Left ventricle myocardium superior (tissue), 1 donor: ENCODE measurements at places on chromosomes 1 and 21.

- no peak for DNase-seq
Observed at GRCh38 chr1:247542811-247543210, 6.1 kb upstream of the GCSAML start.

DNA sequence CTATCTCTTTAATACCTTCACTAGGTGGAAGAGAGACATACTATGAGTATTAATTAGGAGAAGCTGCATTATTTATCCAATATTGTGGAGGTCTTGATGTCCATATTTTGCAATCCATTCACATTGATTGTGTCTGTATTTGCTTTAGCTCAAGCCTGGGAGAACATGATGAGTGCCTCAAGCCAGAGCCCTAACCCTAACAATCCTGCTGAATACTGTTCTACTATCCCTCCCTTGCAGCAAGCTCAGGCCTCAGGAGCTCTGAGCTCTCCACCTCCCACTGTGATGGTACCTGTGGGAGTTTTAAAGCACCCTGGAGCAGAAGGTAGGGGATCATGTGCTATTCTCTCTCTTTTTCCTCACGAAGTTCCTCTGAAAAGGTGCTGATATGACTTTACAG lies 99.5 kb downstream of the CC2D1B start:
- no peak for DNase-seq

DNA sequence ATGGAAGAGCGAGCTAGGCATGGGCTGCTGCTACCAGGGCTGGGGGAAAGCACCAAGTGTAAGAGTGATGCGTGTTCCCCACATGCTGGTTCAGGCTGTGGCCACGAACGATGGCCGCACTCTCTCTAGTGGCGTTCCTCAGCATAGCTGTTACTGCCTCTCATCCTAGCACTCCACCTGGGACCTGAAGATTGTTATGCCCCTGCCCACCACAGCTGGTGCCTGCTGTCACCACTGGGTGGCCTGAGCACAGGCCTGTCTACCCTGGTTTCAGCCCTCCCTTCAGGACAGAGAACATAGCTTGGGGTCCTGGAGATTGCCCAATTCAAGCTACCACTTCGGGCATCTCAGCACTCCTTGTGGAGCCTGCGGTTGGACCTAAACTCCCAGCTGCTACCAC lies 80.1 kb upstream of the PDC start:
- no peak for DNase-seq

DNA sequence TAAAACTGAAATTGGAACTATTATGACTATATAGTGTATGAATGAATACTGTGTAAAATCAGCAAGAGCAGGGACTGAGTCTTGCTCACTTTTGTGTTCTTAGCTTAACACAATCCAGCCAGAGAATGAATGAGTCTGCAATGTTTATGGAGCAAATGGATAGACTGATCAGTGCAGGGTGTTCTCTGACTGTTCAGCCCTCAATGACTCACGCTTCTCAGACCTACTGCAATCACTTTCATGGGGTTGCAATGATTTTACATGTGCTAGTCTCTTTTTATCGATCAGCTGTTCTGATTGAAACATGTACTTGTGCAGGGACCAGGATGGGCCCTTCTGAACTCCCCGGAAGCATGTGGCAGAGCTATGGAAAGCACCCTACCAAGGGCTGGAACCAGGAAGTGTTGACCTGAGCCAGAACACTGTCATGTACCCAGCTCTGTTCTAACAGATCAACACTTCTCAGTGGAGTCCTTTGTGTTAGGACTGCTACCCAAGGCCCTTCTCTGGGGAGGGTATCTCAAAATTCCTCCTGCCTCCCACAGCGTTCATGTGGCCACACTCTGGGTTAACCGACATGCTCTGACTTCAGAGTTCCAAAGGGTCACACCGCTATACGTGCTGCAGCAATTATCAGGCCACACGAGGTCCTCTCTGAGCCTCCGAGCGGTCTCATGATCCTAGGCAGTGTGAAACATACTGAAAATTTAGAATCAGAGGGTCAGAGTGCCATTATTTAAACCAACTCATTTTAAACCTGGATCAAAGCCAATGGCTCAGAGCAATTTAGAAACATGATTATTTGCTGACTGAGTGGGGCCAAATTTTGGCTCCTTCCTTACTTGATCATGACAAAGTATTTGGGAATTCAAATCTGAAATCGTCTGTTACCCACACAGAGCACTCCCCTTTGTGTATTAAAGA lies 35.2 kb downstream of the GRIK1 start:
- no peak for DNase-seq

GRCh38 chr1:7781501-7781900 lies 2.6 kb upstream of the PER3 start:
- DNase-seq: no peak

GRCh38 chr1:197331565-197331964 lies 63.5 kb downstream of the CRB1 start:
- DNase-seq: no peak

DNA sequence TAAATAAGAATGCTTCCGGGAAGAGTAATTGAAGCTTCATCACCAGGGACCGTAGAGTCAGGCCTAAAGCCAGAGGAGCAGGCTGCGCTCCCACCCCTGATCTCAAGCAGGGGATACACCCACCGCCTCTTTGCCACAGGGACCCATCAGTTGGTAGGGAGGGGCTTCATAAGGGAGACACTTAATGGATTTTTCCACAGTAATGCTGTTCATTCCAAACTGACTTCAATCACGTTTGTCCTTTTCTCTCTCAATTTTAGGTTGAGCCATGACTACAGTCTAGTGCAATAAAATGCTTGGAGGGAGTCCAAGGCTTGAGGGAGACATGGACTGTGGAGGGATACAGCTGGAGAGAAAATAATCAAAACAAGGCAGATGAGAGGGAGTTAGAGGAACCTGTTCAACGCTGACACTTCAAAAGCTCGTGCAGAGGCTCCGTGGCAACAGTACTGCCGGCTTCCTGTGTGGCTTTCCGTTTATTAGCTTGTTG lies 111.5 kb downstream of the SEC16B start:
- no peak for DNase-seq

DNA sequence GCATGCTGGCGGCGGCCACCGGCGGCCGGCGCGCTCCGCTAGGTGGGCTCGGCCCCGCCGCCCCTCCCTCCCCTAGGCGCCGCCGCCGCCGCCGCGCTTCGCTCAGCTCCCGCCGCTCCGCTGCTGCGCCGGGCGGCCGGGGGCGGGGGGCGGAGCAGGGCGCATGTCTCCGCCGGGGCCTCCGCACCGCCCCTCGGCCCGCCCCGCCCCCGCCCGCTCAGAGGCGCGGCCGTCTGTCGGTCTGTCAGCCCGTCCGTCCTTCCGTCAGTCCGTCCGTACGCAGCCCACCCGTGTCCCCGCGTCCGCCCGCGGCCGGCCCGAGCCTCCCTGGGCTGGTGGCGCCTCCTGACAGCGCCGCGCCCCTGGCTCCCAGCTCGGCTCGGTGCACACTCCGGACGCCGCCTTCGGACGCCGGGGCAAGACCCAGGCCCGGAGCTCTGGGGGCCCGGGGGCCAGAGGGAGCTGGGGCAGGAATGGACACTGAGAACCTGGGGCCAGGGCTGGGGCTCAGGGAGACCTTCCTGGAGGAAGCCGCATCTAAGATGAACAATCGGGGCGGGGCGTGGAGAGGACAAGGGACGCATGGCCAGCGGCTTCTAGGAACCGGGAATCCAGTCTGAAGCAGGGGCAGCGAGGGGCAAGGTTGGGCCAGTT lies at the start of gene GPR153:
GPR153 (minus strand) TSS at position 138 of the 654 bp plus-strand sequence. CDS start 6,193 bp downstream, outside the sequence.
- DNase-seq: peak; percentile 82

DNA sequence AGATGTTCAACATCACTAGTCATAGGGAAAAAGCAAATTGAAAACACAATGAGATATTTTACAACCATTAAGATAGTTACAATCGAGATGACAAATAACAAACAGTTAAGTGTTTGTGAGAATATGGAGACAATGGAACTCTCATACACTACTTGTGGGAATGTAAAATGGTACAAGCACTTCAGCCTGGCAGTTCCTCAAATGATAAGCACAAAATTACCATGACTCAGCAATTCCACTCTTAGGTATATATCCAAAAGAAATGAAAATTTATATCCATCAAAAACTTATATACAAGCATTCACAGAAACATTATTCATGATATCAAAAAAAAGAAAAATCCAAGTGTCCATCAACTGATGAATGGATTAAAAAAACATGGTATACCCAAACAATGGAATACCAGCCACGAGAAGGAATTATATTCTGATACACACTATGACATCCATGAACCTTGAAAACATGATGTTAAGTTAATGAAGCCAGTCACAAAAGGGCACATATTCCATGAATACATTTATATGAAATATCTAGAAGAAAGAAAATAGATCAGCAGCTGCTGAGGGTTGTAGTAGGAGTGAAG lies 76.4 kb downstream of the EVI5 start:
- DNase-seq: no peak

DNA sequence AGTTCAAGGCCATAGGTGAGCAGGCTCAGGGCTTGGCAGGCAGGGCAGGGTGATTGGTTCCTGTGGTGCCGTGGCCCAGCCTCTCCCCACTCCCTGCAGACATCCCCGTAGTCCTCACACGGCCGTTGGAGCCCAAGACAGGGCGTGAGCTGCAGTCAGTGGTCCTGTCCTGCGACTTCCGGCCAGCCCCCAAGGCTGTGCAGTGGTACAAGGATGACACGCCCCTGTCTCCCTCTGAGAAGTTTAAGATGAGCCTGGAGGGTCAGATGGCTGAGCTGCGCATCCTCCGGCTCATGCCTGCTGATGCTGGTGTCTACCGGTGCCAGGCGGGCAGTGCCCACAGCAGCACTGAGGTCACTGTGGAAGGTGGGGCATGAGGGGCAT lies 71.9 kb downstream of the OBSCN start:
- peak; percentile 25 for DNase-seq

DNA sequence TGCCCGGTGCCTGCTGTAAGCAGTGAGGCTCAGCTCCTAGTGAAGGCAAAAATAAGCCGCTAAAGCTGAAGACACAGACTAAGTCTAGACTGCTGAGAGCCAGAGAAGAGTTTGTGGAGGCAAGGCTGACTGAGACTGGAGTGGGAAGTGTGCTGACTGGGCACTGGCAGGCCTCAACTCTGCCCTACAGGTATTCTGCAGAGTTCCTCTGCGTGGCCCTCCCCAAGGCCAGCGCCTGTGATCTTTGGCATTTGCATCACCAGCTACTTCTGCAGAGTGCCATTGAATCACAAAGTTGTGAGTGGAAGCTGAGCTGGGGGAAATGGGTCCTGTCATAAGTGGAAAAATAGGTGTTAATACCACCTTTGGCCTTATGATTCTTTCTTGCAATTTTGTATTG lies 905.7 kb downstream of the PLA2G4A start:
- peak; percentile 21 for DNase-seq

GRCh38 chr1:231862611-231863010 lies 236.0 kb downstream of the DISC1 start:
- peak; percentile 63 for DNase-seq

- no peak for DNase-seq
Observed at GRCh38 chr1:198253259-198253658, 96.5 kb downstream of the NEK7 start.

DNA sequence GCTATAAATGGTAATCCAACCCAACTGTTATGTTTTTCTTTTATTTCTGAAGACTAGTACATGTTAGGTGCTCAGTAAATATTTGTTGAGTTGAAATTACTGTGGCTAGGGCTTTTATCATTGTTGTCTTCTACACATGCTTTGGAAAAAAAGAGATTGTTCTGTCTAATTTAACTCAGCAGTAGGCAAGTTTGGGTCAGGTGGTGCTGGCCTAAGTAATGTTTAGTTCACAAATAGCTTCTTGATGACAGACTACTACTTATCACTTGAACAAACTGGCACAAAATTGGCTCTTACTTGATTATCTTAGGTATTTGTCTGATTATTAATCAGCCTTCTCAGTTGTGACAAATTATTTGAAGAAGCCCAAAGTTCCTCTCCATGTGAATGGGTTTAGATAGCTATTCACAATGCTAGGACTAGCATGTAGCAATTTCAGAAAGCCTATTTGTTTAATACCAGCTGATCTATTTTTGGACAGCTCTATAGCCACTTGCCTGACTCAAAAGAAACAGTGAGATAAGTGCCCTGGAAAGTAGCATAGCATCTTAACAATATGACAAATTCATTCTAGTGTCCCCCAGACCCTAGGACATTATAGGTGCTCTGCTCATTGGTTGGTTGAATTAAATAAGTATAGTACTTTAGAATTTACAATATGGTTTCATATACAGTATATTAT lies 32.6 kb downstream of the TMEM200B start:
- DNase-seq: no peak
